ENCODE measurements at places on chromosomes 2 and 18.
A peak's percentile ranks its signal among the peaks of the same experiment; 100 is the strongest.

DNA sequence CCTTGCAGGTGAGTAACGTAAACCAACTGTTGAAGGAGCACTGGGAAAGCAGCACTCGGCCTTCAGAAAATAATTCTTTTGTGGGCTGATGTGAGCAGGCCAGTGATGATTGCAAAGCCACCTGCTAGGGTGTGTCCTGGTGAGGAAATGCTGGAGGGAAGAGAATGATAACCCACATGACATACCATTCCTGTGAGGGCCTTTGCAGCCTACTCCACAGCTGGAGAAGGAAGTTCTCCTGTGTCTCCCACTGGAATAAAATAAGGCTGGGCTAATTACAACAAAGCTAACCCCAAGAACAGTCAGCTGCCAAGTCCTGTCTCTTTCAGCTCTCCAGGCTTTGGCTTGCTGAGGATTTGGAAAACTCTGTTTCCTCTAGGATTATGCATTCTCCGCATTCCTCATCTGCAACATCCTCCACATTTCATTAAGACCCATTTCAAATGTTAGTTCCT lies 16.7 kb upstream of the DSG1 start:
- no peak for DNase-seq

GRCh38 chr2:199302851-199303250 lies 154.9 kb downstream of the SATB2 start:
- no peak for DNase-seq

- DNase-seq, result no peak
Measured at GRCh38 chr18:56083523-56084287, 495.7 kb upstream of the TCF4 start.

- no peak for DNase-seq
Measured at GRCh38 chr2:121359716-121360565, 74.9 kb upstream of the TFCP2L1 start.

- DNase-seq, result no peak
Measured at GRCh38 chr2:26772064-26773001, 8.2 kb downstream of the SLC35F6 start.

- DNase-seq, result no peak
Measured at GRCh38 chr2:99998651-99999320, 143.6 kb downstream of the AFF3 start.

DNA sequence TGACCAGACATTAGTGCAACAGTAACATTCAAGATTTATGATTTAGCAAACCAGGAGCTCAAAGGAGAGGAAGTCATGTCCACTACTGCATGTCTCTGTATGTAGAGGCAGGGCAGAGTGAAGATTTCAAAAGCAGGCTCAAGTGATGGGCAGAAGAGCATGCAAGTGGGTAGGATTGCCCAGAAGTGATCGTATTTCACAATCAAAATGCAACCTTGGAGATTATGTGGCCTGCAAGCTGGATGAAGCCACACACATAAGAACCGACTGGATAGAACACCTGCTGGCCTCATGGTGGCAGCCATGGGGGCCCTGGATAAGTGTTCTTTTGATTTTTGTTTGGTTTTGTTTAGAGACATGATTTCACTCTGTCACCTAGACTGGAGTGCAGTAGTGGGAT lies 286.8 kb upstream of the RAB12 start:
- no peak for DNase-seq

GRCh38 chr2:42421157-42421485 lies 60.1 kb upstream of the COX7A2L start:
- no peak for DNase-seq

DNA sequence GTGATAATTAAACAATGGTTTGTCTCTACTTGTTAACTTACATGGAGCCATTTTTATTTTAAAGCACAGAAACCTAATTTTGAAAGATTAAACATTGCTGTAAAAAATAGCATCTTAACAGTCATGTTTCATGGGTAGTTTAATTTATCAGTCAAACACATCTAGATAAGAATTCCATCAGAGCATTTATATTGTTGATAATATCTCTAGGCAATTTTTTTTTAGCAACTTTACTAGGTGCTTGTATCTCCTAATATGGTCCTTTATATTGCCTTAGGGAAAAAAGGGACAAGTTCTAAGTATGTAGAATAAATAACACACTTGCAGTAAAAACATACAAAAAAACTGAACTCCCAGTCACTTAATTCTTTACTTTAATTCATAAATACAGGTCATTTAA lies 863 bp downstream of the CSRNP3 start:
- DNase-seq, result no peak

GRCh38 chr18:5747678-5748077 lies 147.6 kb downstream of the TMEM200C start:
- no peak for DNase-seq

GRCh38 chr18:10726198-10727068 lies 200.6 kb downstream of the NAPG start:
- DNase-seq, result no peak

GRCh38 chr18:45677276-45677807 lies 46.6 kb upstream of the SLC14A1 start:
- DNase-seq, result no peak

GRCh38 chr2:106316915-106317314 lies 122.8 kb upstream of the UXS1 start:
- DNase-seq, result no peak

- peak; percentile 27 for DNase-seq
Measured at GRCh38 chr2:61537277-61537949, 743 bp downstream of the XPO1 start.

- DNase-seq, result no peak
Measured at GRCh38 chr2:20633794-20634506, 16.9 kb downstream of the HS1BP3 start.

GRCh38 chr2:143481237-143481623 lies 352.0 kb downstream of the ARHGAP15 start:
- DNase-seq, result no peak

GRCh38 chr18:61420218-61420885 lies 87.1 kb downstream of the CDH20 start:
- no peak for DNase-seq

GRCh38 chr2:203936535-203936934 lies at the start of gene ICOS:
Gene ICOS, plus strand, starts transcription at chr2:203936763. Its CDS starts 52 bp downstream, at chr2:203936815.
- DNase-seq, result no peak

DNA sequence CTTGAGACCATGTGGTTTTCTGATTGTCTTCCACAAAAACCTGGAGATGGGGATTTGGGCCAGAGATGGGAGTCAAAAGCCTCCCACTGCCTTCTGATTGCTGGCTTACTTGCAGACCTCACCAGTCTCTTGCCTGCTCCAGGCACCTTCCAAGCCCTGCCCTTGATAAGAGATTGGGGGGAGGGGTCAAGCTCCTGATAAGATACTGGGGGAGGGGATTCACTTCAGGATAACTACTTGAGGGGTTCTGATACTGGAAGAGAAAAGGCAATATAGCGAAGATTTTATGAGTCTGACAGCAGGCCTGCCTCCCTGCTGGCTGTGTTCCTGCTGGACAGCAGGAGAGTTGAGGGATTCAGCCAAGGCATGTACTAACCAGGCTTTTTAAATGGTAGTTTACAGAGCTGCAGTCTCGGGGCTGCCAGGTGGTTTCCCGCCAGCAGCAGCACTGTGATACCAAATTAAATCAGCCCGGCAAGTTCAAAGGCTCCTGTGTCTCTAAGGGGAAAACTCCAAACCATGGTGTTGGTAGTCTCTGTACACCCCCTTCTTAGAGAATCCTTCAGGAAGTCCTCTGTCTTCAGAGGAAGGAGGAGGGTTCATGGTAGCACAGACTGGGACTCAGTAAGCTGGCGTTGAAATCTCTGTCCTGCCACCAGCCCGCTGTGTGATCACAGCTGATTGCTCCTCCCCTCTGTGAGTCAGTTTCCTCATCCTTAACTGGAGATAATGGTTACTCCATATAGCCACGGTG lies 58.3 kb downstream of the FBXO36 start:
- no peak for DNase-seq

DNA sequence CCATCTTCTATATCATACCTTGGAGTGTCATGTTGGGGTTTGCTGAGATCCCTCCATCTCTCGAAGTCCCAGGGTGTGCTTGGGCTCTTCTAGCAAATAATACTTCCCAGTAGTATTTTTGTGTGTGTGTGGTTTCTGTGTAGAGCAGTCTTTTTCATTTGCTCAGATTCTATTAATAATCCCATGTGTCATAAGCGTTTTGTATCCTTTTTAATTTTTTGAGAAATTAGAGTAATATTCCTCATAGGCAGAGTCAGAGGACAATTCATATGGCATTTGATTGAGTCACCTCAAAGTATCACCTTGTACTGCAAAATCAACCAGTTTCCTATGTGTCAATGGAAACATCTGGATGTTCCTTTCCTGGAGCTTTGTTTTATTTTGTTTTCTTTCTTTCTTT lies 37.4 kb upstream of the PPP1R1C start:
- no peak for DNase-seq

DNA sequence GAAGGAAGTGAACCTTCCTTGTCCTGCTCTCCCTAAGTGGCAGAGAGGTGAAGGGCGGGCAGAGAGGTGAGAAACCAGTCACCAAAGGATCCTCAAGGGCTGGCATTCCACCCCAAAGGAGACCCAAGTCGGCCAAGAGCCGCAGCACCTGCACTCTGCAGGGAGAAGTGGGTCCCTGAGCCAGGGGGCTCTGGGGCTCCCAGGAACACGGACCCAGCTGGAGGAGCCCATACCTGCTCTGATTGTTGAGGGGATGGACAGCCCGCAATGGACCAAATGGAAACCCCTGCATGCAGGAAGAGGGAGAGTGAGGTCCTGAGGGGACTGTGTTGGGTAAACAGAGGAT lies 233.3 kb downstream of the ATAD2B start:
- no peak for DNase-seq

- DNase-seq, result no peak
Measured at GRCh38 chr18:33729556-33729955, 151.5 kb downstream of the ASXL3 start.

DNA sequence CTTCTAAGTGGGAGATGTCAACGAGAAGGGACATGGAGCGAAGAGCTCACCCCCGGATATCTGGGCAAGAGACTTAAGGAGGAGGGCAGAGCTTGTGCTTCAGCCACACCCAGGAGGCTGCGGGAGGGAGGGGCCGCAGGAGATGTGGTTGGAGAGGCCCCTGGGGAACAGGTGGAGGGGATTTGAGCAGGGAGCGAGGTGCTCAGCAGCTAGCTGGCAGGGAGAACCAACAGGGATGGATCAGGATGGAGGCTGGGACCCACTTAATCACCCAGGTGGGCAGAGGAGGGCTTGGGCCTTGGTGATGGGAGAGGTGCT lies 78.3 kb downstream of the MBP start:
- DNase-seq, result no peak

GRCh38 chr2:112142525-112143078 lies 4.4 kb downstream of the FBLN7 start:
- DNase-seq, result no peak

- no peak for DNase-seq
Measured at GRCh38 chr2:39732482-39732881, 46.6 kb downstream of the THUMPD2 start.

DNA sequence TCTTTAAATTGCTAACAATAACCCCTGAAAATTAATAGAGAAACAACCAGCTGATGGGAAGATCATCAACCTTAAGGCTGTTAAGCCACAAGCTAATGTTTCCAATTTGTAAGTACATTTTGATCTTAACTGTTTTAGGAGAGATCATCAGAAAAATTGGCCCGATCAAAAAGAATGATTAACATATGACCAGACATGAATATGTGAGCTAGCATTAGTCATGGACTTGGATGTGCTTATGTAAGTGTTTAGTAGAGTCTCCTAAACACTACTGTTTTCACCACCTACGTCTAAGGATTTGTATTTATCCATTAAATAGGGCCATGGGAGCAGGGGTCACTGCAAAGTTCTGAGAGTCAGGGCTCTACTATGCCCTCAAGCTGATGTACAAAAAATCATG lies 4.3 kb downstream of the LMAN1 start:
- no peak for DNase-seq

- DNase-seq, result no peak
Measured at GRCh38 chr2:238739668-238740067, 108.2 kb upstream of the TWIST2 start.

DNA sequence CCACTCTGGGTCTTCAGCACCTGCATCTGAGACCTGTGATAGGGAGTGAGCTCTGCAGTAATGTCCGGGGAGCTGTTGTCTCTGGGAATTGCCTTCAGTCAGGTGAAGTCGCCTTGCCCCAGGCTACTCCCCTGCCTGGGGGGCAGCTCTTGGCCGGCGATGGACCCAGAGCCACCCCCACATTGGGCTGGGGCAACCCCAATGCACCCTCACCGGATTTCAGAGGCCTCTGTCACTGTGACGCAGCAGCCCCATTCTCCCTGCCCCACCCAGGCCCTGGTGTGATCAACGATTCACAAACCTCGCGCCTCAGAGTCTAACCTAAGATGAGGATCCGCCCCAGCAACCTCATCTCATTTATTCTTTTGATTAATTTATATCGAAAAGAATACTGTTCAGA lies 303.6 kb downstream of the NDUFA10 start:
- no peak for DNase-seq

DNA sequence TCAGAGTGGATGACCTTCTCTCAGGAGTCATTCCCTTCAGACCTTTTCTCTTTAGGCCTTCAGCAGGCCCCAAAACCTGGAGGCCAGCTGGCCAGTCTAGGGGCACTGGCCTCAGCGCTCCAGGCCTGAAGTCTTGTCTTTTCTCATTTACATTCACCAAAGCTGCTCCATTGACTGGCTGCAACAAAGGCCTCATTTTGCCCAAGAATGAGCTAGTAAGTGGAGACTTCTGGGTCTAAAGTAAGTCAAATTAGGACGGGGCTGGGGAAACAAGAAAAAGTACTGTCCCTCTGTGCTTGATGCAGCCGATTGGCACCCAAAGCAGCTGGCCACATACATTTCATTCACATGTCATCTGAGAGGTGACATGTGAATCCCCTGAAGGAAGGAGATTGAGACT lies 83.8 kb upstream of the RIOK3 start:
- no peak for DNase-seq

DNA sequence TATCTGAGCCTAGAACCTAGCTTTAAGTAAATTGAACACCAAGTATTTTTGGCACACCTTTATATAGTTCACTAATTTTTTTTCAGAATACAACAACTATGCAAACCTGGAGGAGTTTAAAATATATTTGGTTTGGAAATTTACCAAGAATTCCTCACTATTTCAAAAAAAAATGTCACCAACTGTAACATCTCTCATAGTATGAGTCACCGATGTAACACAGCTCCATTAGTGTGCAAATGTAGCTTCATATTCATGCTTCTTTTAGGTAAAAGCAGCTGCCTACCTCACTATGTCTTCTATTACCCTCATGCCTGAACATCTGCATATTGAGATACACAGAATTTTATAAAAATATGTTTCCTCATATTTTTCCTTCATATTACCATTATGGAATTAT lies 80.5 kb downstream of the NRXN1 start:
- DNase-seq, result no peak

DNA sequence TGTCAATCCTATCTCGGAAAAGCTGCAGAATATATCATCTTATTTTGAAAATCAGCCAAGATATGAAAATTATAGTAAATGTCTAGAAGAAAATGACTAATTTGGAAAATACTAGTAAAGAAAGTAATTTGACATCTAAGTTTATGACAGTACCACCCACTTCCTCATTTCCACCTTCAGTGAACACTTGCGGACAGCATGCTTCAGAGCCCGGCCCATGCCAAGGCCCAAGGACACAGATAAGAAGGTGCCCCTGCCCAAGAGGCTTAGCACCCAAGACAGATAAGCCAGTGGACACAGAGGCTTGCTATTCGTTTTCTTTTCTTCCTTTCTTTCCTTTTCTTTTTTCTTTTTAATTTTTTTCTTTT lies 4.8 kb upstream of the KCNG2 start:
- DNase-seq, result no peak

GRCh38 chr18:38239606-38240005 lies 674.0 kb upstream of the CELF4 start:
- DNase-seq, result no peak

GRCh38 chr2:113812204-113812603 lies 55.8 kb upstream of the SLC35F5 start:
- DNase-seq, result no peak
